Mesenchymal stem cell (in vitro differentiated cells and primary cell): ENCODE measurements at places on chromosomes 11 and 22.

DNA sequence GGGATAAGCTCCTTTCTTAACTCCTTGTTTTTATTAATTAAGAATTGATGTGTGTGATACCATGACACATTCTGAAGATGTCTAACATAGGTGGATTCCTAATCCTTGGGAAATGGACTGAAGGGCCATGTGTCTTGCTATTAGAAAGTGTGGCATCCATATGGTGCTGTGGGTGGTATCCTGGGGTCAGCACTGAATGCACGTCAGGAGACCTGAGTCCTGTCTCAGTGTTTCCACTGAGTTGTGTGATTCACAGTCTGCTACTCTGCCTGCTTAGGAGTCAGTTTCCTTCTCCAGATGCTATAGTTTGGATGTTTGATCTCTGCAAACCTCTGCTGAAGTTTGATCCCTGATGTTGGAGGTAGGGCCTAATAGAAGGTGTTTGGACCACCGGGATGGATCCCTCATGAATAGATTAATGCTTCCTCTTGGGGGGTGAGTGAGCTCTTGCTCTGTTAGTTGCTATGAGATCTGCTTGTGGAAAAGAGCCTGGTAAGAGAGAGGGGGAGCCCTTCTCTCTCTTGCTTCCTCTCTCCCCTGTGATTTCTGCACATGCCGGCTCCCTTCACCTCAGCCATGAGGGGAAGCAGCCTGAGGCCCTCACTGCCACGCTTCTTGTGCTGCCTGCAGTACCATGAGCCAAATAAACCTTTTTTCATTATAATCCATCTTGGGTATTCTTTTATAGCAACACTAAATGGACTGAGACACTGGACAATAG lies 666.5 kb downstream of the NTM start:
- H3K4me3 ChIP-seq = no peak overlapping the region
- H3K4me1 ChIP-seq = peaks cover 25% of the 10 kb centered on the region
- peak overlapping the region; percentile 9 for H3K27ac ChIP-seq
- H3K36me3 ChIP-seq = peaks cover 4% of the 10 kb centered on the region

DNA sequence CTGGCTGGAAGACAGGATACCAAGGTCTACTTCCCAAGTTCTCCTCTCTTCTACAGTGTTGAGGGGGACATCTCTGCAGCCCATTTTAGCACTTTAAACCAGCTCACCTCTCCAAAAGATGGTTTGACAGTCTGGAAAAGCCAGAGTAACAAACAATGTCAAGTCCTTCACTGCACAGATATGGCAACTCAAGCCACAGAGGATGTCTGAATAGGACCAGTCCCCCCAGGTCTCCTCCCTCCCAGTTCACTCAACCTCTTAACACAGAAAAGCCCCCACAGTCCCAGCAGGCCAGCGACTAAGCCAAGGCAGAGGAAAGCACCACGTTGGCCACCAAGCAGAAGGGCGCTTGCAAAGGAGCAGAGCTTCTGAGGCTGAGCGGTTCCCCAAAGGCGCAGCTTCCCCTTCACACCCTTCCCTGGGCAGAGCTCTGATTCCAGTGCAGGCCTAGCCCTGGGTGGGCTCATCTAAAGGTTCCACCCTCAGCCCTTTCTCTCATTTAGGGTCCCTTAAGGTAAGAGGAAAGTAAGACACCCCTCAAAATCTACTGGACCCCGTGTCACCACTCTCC lies 62.7 kb downstream of the PAK1 start:
- no peak overlapping the region for H3K27ac ChIP-seq
- peak overlapping the region; percentile 63 for H3K4me3 ChIP-seq
- DNase-seq = peak; percentile 42
- H3K27me3 ChIP-seq = no peaks in the 10 kb centered on the region
- no peaks in the 10 kb centered on the region for H3K36me3 ChIP-seq
- H3K4me1 ChIP-seq = peaks cover 4% of the 10 kb centered on the region

GRCh38 chr22:33844273-33844672 lies 76.0 kb downstream of the LARGE1 start:
- no peak overlapping the region for H3K27ac ChIP-seq
- H3K27me3 ChIP-seq = no peaks in the 10 kb centered on the region
- H3K4me3 ChIP-seq = no peak overlapping the region
- DNase-seq = peak; percentile 58
- H3K4me1 ChIP-seq = peaks cover 2% of the 10 kb centered on the region

- peak; percentile 26 for DNase-seq
- peaks cover 7% of the 10 kb centered on the region for H3K36me3 ChIP-seq
- peaks cover 11% of the 10 kb centered on the region for H3K4me1 ChIP-seq
Observed at GRCh38 chr11:2269601-2270321, 627 bp downstream of the ASCL2 start.

GRCh38 chr11:62546244-62546928 lies at the start of gene AHNAK:
AHNAK (minus strand) TSS chr11:62546806; CDS start chr11:62536098, 10,708 bp downstream.
- H3K4me1 ChIP-seq = peaks cover 26% of the 10 kb centered on the region
- peak within 1 kb of the TSS; percentile 96 for H3K27ac ChIP-seq
- peak; percentile 75 for DNase-seq
- H3K4me3 ChIP-seq = peak within 1 kb of the TSS; percentile 96
- peaks cover 11% of the 10 kb centered on the region for H3K36me3 ChIP-seq

DNA sequence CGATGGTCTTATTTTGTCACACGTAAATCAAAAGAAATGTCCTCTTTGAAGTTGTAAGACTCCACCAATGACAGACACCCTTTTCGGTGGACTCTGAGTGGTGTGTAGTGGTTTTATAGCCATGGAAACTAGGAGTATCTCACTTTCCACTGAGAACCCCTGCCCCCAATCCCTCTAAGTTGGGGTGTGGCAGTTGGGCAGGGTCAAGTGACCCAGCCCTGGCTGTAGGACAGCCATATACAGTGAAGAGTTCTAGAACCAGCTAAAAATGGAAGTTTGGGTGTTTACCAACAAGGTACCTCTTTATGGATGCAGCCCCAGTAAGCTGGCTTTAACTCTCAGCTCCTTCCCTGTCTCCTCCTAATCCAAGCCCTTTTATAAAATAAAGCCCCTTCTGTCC lies 5.2 kb downstream of the C22orf31 start:
- H3K4me3 ChIP-seq = no peak overlapping the region
- DNase-seq = no peak
- no peaks in the 10 kb centered on the region for H3K4me1 ChIP-seq
- H3K27me3 ChIP-seq = peaks cover 5% of the 10 kb centered on the region

- no peaks in the 10 kb centered on the region for H3K36me3 ChIP-seq
- no peak overlapping the region for H3K4me3 ChIP-seq
- no peak overlapping the region for H3K27ac ChIP-seq
- no peaks in the 10 kb centered on the region for H3K27me3 ChIP-seq
Observed at GRCh38 chr11:96256215-96257011, 86.6 kb downstream of the MAML2 start.

GRCh38 chr11:8206251-8207079 lies 37.6 kb upstream of the RIC3 start:
- H3K27ac ChIP-seq = no peak overlapping the region
- no peaks in the 10 kb centered on the region for H3K36me3 ChIP-seq
- peaks cover 80% of the 10 kb centered on the region for H3K27me3 ChIP-seq

- H3K27ac ChIP-seq = no peak overlapping the region
- no peaks in the 10 kb centered on the region for H3K4me1 ChIP-seq
- no peak for DNase-seq
- H3K27me3 ChIP-seq = no peaks in the 10 kb centered on the region
Observed at GRCh38 chr11:82403640-82404305, 329.9 kb downstream of the FAM181B start.

- H3K27me3 ChIP-seq = no peaks in the 10 kb centered on the region
- peak; percentile 61 for DNase-seq
- H3K4me3 ChIP-seq = no peak overlapping the region
- H3K27ac ChIP-seq = no peak overlapping the region
Observed at GRCh38 chr11:32109138-32109537, 18.3 kb downstream of the RCN1 start.

GRCh38 chr22:40055143-40055883 lies 60.6 kb downstream of the FAM83F start:
- DNase-seq = no peak
- no peaks in the 10 kb centered on the region for H3K36me3 ChIP-seq
- H3K27me3 ChIP-seq = no peaks in the 10 kb centered on the region
- no peak overlapping the region for H3K4me3 ChIP-seq
- H3K27ac ChIP-seq = no peak overlapping the region
- H3K4me1 ChIP-seq = peaks cover 1% of the 10 kb centered on the region

GRCh38 chr11:79406376-79406775 lies 34.5 kb downstream of the TENM4 start:
- no peaks in the 10 kb centered on the region for H3K36me3 ChIP-seq
- no peak for DNase-seq
- H3K27me3 ChIP-seq = no peaks in the 10 kb centered on the region
- no peak overlapping the region for H3K4me3 ChIP-seq
- no peak overlapping the region for H3K27ac ChIP-seq

DNA sequence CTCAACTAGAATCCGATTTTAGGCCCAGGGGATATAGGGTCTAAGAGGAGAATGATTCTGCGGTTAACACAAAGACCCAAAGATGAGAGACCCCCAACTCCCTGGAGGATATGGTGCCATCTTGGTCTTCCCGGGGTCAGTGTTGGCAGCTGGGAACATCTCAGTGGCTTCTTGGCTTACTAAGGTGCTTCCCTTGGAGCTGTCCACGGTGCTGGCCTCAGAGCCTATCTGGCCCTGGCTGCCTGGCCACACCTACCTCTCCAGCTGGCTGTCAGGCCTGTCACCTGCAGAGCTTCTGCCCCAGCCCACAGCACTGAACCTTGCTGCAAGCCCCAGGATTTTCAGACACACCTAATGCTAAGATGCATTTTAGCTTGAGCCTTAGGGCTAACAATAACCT lies 70.7 kb upstream of the THY1 start:
- H3K4me3 ChIP-seq = no peak overlapping the region
- H3K36me3 ChIP-seq = no peaks in the 10 kb centered on the region
- peak; percentile 11 for DNase-seq
- peaks cover 40% of the 10 kb centered on the region for H3K27me3 ChIP-seq
- no peak overlapping the region for H3K27ac ChIP-seq
- H3K4me1 ChIP-seq = no peaks in the 10 kb centered on the region

GRCh38 chr11:126391970-126392632 lies 36.6 kb downstream of the ST3GAL4 start:
- peaks cover 1% of the 10 kb centered on the region for H3K4me1 ChIP-seq
- H3K36me3 ChIP-seq = no peaks in the 10 kb centered on the region
- no peak overlapping the region for H3K4me3 ChIP-seq
- H3K27ac ChIP-seq = no peak overlapping the region

- DNase-seq = peak; percentile 64
- H3K27me3 ChIP-seq = peaks cover 4% of the 10 kb centered on the region
- H3K27ac ChIP-seq = no peak overlapping the region
- no peak overlapping the region for H3K4me3 ChIP-seq
- H3K4me1 ChIP-seq = peaks cover 17% of the 10 kb centered on the region
Observed at GRCh38 chr11:118691926-118692830, 12.7 kb upstream of the TREH start.

GRCh38 chr11:131760091-131761061 lies 390.0 kb downstream of the NTM start:
- no peaks in the 10 kb centered on the region for H3K36me3 ChIP-seq
- DNase-seq = no peak
- no peak overlapping the region for H3K27ac ChIP-seq

DNA sequence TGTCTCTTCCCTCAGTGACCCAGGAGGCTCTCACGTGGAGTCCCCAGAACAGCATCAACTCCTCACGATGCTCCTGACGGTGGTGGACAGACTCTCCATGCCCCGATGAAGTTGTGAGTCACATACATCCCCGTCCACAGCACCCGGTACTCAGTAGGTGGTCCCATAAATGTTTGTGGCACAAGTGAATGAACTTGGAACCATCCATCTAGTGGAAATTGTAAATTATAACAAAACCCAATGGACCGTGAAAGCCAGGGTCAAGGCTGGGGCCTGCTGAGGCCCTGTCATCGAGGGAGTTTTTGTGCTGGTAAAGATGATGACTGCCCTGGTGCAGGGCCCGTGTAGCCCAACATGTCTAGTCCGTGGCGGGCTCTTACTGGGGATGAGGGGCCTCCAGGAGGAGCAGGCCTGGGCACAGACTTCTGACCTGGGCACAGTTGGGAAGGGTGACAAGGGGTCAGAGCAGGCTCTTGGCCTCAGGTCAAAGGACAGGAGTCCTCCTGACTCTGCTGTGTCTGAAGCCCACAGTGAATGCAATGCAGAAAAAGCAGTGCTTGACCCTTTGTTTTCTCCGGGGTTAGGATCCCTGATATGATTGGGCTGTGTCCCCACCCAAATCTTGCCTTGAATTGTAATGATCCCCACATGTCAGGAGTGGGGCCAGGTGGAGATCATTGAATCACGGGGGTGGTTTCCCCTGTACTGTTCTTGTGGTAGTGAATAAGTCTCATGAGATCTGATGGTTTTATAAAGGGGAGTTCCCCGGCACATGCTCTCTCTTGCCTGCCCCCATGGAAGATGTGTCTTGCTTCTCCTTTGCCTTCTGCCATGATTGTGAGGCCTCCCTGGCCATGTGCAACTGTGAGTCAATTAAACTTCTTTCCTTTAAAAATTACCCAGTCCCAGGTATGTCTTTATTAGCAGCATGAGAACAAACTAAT lies 20.0 kb upstream of the SMIM38 start:
- no peaks in the 10 kb centered on the region for H3K36me3 ChIP-seq
- H3K27ac ChIP-seq = no peak overlapping the region

- peak; percentile 47 for DNase-seq
- H3K4me3 ChIP-seq = no peak overlapping the region
- H3K27me3 ChIP-seq = no peaks in the 10 kb centered on the region
- H3K36me3 ChIP-seq = peaks cover 3% of the 10 kb centered on the region
- H3K27ac ChIP-seq = peak overlapping the region; percentile 95
Observed at GRCh38 chr11:100776212-100776896, 89.3 kb downstream of the ARHGAP42 start.

- no peak for DNase-seq
- H3K27me3 ChIP-seq = peaks cover 4% of the 10 kb centered on the region
- peaks cover 65% of the 10 kb centered on the region for H3K4me1 ChIP-seq
- no peaks in the 10 kb centered on the region for H3K36me3 ChIP-seq
- no peak overlapping the region for H3K4me3 ChIP-seq
Observed at GRCh38 chr22:37312549-37313183, 30.4 kb downstream of the CYTH4 start.

GRCh38 chr11:103532133-103532788 lies 423.0 kb downstream of the DYNC2H1 start:
- H3K4me3 ChIP-seq = no peak overlapping the region
- peak; percentile 54 for DNase-seq
- H3K4me1 ChIP-seq = peaks cover 4% of the 10 kb centered on the region
- no peaks in the 10 kb centered on the region for H3K36me3 ChIP-seq
- no peaks in the 10 kb centered on the region for H3K27me3 ChIP-seq

GRCh38 chr11:75733431-75734107 lies 15.9 kb downstream of the MOGAT2 start:
- DNase-seq = no peak
- no peak overlapping the region for H3K27ac ChIP-seq
- H3K4me3 ChIP-seq = no peak overlapping the region
- H3K27me3 ChIP-seq = peaks cover 36% of the 10 kb centered on the region

- H3K4me3 ChIP-seq = no peak overlapping the region
- H3K27ac ChIP-seq = peak overlapping the region; percentile 99
- H3K4me1 ChIP-seq = peaks cover 83% of the 10 kb centered on the region
- H3K36me3 ChIP-seq = peaks cover 76% of the 10 kb centered on the region
Observed at GRCh38 chr22:36330655-36331305, 57.0 kb downstream of the MYH9 start.

- H3K4me1 ChIP-seq = peaks cover 53% of the 10 kb centered on the region
- peaks cover 44% of the 10 kb centered on the region for H3K27me3 ChIP-seq
- DNase-seq = no peak
Observed at GRCh38 chr11:67416416-67417335, 1.2 kb downstream of the CARNS1 start.

- peak; percentile 46 for DNase-seq
- peaks cover 29% of the 10 kb centered on the region for H3K27me3 ChIP-seq
- peaks cover 5% of the 10 kb centered on the region for H3K4me1 ChIP-seq
- H3K4me3 ChIP-seq = no peak overlapping the region
- no peak overlapping the region for H3K27ac ChIP-seq
Observed at GRCh38 chr22:26416670-26417276, 12.3 kb upstream of the ASPHD2 start.
